Activated naive CD8-positive, alpha-beta T cell treated with anti-CD3 and anti-CD28 coated beads, Interleukin-2, amount 10 ng/mL, durations not matched to agents 7 days and 5 days (primary cell): ENCODE measurements at places on chromosomes 7 and 10.

- no peak for DNase-seq
Measured at GRCh38 chr7:105448181-105448580, 59.5 kb upstream of the SRPK2 start.

- DNase-seq = no peak
Measured at GRCh38 chr10:36681751-36682632, 443.4 kb upstream of the ANKRD30A start.

- DNase-seq = no peak
Measured at GRCh38 chr7:132654150-132654549, 77.9 kb upstream of the PLXNA4 start.

- no peak for DNase-seq
Measured at GRCh38 chr10:76727038-76727437, 910.6 kb downstream of the KCNMA1 start.

DNA sequence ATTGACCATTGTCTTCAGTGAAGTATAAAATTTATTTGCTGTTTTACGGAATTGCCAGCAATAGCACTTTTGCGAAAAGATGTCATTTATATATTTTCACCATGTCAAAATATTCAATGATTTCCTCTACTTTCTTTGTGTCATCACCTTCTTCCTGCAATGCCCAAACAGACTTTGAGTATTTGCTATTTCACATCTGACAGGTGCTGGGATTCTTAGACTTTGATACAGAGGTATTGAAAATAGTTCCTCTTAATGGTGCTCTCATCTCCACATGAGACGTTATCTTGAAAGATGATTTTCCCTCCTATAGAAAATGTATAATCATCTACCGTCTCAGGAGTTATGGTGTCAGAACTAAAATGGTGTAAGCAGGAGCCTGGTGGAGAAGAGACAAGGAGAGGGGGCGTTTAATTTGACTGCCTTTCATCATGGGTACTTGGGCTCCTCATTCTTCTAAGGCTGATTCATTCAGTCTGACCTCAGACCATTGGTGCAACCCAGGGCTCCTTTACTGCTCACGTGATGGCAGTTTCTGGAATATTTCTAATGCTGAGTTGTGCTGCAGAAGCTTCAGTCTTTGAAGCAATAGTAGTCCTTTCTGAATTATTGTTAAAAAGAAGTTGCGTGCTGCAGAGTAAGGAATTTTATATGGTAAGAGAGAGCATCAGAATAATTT lies 404.6 kb downstream of the PHTF2 start:
- no peak for DNase-seq
